ENCODE measurements at places on chromosomes 16 and 17. TPM values are rescaled to one million over a fixed set of nuclear protein-coding genes. Genes with fewer than 3 reads are reported as not detected.

DNA sequence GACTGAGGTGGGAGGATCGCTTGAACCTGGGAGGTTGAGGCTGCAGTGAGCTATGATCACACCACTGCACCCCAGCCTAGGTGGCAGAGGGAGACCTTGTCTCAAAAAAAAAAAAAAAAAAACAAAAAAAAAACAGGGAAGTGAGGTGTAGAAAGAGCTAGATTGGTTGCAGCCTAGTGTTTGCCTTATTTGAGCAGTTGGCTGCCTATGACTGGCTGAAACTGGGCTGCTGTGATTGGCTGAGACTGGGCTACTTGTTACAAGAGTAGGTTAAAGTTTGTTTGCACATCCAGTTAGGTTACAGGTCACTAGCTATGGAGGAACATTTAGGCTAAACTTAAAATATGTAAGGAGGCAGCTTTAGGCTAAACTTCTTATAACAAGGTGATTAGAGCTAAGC is 5.7 kb downstream of the DHRS7B start:
- no peak for DNase-seq

- DNase-seq: no peak
Measured at GRCh38 chr17:80362428-80363119, 52.4 kb upstream of the ENDOV start.

GRCh38 chr17:49914096-49914490 is 54.9 kb upstream of the DLX4 start:
- no peak for DNase-seq

PRSS21 gene
- polyA plus RNA-seq: 0.44 TPM
